Activated CD8-positive, alpha-beta T cell treated with anti-CD3 and anti-CD28 coated beads for 36 hours (primary cell): ENCODE measurements at places on chromosomes 2 and 18. TPM values are rescaled to one million over a fixed set of nuclear protein-coding genes. Genes with fewer than 3 reads are reported as not detected.

DNA sequence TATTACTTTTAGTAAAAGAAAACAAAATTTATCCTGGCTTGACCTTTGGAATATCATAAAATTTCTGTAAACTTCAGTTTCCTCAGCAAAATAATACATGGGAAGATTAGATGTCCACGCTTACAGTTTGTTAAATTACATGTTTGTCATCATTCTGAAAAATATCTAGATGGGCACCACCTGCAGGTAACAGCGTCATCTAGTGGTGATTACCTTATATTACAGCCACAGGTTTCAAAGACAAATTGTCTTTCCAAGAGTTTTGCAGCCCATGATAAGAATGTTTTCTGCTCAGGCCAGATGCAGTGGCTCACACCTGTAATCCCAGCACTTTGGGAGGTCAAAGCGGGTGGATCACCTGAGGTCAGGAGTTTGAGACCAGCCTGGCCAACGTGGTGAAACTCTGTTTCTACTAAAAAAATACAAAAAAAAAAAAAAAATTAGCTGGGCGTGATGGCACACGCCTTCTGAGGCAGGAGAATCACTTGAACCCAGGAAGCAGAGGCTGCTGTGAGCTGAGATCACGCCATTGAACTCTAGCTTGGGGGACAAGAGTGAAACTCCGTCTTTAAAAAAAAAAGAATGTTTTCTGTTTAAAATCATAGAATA, 96.3 kb upstream of the RASGRP3 start:
- no peak overlapping the region for H3K27ac ChIP-seq
- H3K27me3 ChIP-seq, result peaks cover 5% of the 10 kb centered on the region
- no peak overlapping the region for H3K4me3 ChIP-seq
- no peaks in the 10 kb centered on the region for H3K4me1 ChIP-seq

GRCh38 chr2:238864207-238865014, 16.5 kb downstream of the TWIST2 start:
- no peaks in the 10 kb centered on the region for H3K36me3 ChIP-seq
- H3K4me1 ChIP-seq, result peaks cover 3% of the 10 kb centered on the region
- H3K27ac ChIP-seq, result no peak overlapping the region
- peaks cover 7% of the 10 kb centered on the region for H3K27me3 ChIP-seq
- peak; percentile 76 for DNase-seq

The CYP26B1 gene
- total RNA-seq, result not detected

The MFSD6 gene
- total RNA-seq, result 31.5 TPM

The AQP4 gene
- total RNA-seq, result not detected

The IHH gene
- total RNA-seq, result not detected
